ENCODE measurements at places on chromosomes 4 and X.

- DNase-seq = no peak
These were observed 20.1 kb downstream of the C4orf36 start for GRCh38 chr4:86872135-86872534.

DNA sequence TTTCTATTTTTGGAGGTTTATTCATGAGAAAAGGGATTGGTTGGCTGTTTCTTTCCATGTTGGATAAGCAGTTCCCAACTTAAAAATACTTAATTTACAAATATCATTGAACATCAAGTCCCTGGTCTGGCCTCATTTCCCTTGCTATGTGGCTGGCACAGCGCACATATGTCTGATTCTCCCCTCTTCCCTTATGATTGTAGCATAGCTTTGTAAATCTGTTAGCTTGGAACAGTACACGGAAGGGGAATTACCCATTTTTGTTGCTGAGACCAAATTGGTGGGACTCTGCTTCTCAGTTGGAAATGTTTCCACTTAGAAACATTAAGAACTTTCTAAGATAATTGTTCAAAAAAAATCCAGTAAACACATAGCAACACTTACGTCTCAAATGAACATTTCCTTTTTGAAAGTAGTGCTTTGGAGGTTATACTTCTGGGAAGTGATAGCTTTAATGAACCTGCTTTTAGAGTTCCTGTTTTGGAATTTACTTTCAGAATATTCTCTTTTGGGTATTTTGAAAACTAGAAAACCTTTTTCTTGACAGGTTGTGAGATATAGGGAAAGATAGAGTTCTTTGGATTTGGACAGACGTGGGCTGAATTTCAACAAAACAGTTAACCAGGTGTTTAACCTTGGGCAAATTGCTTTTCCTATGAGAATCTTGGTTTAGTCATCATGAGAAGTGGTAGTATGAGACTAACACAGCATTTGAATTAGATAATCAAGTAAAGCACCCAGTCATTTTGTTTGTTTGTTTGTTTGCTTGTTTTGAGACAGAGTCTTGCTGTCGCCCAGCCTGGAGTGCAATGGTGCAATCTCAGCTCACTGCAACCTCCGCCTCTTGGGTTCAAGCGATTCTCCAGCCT lies 47.3 kb downstream of the STIM2 start:
- no peak for DNase-seq

GRCh38 chr4:84622959-84623358 lies 40.0 kb downstream of the CDS1 start:
- DNase-seq = no peak

DNA sequence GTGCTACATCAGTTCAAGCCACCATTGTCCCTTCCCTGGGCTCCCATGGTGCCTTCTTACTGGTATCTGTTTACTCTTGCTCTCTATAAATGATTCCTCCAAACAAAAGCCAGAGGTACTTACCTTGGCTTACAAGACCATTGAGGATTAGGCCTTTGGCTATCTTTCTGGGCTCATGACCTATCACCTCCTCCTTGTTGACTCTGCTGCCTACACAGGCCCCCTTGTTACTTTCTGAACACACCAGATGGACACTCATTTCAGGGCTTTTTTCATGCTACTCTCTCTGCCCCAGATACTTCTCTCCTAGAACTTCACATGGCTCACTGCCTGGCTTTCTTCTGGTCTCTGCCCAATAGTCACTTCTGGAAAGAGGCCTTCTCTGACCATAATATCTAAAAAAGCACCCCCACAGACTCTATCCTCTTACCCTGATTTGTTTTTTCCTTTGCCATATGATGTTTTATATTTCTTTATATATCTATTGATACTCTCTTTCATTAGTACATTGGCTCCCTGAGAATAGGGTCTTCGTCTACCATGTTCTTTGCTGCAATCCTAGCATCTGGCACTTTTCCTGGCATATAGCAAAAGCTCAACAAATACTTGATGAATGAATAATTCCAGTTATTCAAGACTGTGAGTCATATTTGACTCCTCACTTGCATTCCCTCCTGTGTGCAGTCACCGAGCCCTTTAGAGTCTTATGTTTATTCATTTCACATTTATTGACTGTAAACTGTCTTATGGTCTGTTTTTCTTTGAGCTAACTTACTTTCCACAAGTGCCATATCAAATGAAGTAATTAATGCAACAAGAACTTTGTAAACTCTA lies 27.1 kb upstream of the TAPT1 start:
- no peak for DNase-seq

DNA sequence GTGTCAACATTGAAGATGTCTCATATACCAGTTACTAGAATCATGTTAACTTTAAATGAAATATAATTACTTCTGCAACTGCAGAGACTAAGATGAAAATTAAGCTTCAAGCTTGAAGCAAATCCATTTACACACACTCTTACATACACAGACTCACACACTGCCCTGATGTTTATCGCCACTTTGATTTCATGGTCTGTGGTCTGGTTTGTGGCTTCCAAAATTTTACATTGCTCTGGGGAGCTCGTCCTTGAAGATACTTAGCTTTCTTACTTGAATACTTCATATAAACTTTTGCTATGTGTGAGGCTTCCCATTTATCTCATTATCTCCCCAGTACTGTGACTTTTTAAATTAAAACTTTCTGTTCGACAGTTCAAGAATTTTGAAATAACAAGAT lies 35.8 kb downstream of the ARHGEF38 start:
- no peak for DNase-seq

- DNase-seq = no peak
These were observed 53.4 kb upstream of the COL25A1 start for GRCh38 chr4:109355835-109356234.

DNA sequence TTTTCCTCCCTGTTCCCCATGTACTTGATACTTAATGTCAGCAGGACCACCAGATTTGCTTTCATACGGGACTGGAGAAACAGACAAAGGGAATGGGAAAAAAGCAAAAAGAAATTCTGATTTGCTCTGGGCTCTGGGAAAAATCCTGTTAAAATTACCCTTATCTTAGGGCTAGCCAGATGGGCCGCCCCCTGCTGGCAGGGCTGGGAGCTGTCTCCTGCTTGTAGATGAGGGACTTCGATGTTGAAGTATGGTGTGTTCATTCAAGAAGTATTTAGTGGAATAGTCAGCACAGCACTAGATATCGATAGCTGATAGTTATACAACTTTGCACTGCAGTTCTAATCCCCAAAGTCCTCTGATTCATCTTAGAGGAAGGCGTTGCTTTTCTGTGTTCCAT lies 45.8 kb downstream of the BCORL1 start:
- peak; percentile 31 for DNase-seq

- no peak for DNase-seq
These were observed 2759.2 kb downstream of the ARAP2 start for GRCh38 chr4:33485111-33485510.

GRCh38 chr4:159175085-159175988 lies 72.5 kb downstream of the RAPGEF2 start:
- peak; percentile 59 for DNase-seq

GRCh38 chrX:51440365-51440764 lies 56.0 kb downstream of the NUDT11 start:
- no peak for DNase-seq

- DNase-seq = no peak
These were observed 66.9 kb upstream of the NEIL3 start for GRCh38 chr4:177242651-177243286.

DNA sequence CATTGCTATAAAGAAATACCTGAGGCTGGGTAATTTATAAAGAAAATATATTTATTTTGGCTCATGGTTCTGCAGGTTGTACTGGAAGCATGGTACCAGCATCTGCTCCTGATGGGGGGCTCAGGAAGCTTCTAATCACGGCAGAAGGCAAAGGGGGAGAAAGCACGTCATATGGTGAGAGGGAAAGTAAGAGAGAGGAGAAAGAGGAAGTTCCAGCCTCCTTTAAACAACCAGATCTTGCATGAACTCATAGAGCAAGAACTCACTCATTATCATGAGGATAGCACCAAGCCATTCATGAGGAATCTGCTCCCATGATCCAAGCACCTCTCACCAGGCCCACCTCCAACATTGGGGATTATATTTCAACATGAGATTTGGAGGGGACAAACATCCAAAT lies 125.0 kb upstream of the GRPR start:
- no peak for DNase-seq

- DNase-seq = no peak
These were observed 167.5 kb upstream of the USP38 start for GRCh38 chr4:143017210-143017609.

Data from nephron progenitor cell (in vitro differentiated cells).